ENCODE measurements at places on chromosomes 3 and 15.

DNA sequence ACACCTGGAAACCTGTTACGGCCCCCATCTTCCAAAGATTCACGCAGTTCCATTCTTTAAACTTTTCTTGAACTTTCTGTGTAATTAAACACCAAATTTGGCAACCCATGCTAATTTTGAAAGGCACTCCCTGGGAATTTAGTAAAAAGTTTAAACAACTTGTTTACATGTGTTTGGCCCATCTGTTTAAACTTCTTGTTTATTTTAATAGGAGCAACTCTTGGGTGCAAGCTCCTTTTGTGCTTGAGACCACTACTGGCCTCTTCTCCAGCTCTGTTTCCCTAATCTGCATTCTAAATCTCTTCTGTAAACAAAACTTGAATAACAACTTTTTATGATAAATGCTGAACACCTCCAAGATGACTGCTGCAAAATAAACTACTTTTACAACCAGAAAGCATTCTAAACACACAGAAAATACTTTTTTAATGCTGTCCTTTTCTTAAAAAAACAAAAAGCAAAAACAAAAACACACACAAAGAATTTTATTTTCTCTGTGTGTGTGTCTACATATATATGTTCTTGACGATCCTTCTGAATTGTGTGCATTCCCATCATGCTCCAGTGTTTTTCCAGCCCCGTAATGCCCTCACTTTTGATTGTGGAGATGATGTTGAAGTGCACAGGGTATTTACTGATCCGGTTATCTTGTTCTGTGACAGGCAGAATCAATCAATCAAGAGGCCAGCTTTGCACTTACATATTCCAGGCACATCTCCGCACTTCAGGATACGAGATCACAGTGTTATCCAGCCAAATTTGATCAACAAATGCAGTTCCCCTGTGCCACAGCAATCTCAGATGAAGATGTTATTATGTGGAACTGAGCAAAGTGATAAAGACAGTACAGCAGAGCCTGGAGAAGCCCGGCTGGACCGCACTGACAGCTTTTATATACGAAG, 416.9 kb downstream of the FOXP1 start:
- no peak for DNase-seq

GRCh38 chr15:87121336-87121735, 1041.7 kb downstream of the AGBL1 start:
- no peak for DNase-seq

DNA sequence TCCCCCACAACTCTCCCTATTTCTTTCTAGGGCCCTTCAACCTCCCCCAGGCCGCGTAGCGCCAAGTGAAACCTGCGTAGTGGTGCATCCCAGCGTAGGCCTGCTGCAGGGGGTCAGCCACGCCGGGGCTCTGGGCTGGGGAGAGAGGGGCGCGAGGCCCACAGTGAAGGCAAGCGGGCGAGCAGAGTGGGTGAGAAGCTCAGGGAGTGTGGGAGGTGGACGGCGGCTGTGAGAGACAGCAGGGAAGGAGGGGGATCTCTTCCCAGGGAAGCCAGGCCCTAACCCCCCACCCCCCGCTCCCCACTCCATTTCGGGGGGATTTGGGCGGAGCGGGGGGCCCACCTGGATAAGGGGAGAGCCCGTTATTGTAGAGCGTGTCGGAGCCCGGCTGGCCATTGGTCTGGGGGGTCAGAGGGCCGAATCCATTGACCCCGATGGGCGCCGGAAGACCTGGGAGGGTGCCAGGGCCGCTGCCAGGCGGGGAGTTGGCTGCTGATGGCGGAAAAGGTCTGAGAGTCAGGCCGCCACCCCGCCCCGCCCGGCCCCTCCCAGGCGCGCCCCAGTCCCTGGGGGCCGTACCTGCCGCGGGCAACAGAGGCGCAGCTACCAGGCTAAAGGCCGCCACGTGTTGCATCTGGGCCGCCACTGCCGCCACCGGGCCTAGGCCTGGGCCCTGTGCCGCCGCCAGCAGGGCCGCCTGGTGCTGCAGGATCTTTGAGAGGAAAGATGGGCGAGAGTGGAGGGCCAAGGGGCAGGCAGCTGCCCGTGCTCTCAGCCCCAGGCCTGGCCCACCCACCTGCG, 16.6 kb upstream of the PARP6 start:
- DNase-seq = no peak

GRCh38 chr3:32487781-32488473, 14.7 kb downstream of the CMTM6 start:
- DNase-seq = no peak

- no peak for DNase-seq
These were observed 8.1 kb downstream of the VGLL3 start for GRCh38 chr3:86982883-86983282.

DNA sequence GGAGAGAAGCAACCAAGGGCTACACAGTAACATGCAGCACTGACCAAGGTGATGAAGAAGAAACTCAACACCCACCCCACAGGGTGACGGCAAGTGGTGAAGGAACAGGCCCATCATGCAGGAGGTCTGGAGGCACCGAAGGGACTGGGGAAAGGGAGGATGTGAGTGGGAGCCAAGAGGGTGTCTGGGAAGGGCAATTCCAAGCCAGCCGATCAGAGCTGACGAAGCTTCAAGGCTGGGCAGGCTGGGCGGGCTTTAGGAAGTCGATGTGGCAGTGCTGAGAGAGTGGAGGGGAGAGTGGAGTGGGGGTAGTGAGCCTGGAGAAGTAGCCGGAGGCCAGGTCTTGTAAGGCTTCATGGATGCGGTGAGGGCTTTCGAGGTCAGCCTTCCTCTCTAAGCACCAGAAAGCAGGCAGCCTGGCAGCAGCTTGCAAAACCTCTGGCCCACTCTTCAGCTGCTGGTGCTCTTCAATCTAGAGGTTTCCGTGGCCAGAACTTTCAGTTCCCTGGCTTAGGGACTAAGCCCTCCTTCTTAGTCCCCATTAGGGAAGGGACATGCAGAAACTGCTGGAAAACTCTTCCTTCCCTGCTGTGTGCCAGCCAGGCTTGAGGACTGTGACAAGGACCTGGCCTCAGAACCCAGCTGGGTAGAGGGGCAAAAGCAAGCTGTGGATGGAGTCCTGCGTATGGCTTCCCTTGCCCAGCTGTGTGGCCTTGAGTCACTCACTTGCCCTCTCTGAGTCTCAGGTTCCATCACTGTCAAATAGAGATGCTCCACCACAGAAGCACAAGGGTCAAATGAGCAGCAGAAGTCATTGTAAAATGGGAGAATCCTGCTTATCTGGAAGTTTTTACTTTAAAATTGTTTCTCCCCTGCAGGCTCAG, 72.1 kb downstream of the TLE3 start:
- DNase-seq = no peak

- DNase-seq = no peak
These were observed 38.9 kb upstream of the SNTN start for GRCh38 chr3:63613561-63613960.

DNA sequence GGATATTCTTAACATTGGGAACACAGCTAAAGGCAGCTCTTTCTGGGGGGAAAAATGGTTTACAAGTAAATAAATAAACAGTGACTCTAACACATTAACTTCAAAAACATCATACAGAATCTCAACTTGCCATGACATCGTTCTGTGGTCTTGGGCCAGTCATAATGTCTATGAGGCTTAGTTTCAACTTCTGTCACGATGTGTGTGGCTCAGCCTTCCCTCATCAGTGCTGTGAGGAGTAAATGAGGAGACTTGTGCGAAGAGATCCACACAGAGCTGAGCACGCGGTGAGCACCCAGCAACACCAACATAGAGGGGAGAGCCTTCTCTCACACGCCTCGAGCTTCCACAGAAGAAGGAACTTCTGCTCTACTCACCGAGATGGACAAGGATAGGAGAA, 49.0 kb downstream of the DZIP1L start:
- no peak for DNase-seq

GRCh38 chr15:73972984-73973682, 19.0 kb downstream of the STOML1 start:
- DNase-seq = no peak

- DNase-seq = no peak
These were observed 340.4 kb upstream of the KCNMB2 start for GRCh38 chr3:178195824-178196223.

DNA sequence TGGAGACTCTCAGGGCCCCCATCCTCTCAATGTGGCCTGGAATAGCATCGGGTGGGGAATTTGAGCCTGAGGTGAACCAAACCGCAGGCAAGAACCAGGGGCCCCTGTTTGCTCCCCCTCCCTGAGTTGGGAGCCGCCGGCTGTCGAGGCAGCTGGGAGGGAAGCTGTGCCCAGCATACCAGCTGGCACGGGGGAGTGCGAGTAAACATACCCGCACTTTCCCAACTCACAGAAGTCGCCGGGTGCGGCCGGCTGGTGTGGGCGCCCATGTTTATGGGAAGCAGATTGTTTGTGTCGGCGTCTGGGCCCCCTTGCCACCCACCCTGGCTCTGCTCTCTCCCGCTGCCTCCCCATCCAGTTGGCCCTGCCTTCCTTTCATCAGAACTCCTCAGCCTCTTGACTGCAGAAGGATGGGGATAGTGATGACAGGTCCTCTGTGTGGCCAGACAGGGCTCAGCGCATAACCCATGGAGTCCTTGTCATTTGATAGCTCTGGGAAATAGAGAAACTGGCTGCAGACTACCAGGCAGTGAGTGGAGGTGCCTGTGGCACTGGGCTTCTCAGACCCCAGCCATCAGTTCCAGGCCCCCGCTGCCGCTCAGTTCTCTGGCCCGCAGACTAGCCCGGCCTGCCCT, 60.4 kb downstream of the CACNA2D2 start:
- no peak for DNase-seq

DNA sequence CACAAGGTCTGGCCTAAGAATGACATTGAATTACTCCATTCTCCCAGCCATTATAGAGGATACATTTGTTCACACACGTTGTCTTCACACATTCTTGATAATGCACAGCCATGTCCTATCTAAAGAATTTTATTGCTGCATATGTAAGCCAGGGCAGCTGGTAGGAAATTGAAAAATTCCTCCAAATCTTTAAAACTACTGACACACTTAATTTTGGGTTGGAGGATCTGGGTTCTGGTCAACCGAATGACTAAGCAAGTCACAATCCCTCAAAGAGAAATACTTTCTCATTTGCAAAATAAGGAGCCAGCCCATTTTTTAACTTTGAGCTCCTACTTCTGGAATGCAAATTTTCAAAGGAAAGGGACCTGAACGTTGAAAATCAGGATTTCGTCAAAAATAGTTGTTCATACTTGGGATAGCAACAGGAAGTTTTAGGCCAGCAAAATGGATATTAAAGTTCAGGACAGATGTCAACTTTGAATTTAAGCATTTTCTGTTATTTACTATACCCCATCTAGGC, 638.3 kb downstream of the NTRK3 start:
- DNase-seq = no peak

DNA sequence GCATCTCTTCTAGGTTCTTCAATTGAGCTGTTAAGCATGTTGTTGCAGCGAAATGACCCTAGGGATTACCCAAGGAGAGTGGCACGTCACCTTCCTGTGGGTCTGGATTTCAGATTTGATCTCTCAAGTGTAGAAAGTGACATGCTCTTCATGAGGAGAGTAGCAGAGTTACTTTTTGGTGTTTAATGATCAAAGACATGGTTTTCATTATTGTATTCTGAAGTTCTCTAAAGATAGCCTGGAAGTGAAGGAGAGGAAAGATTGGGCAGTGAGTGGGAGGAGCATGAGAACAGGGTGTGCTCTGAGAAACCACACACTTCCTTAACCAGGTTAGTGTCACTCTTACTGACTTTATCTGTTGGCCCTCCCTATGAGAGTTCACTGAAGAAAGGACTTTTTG, 153.6 kb downstream of the AKAP13 start:
- no peak for DNase-seq

DNA sequence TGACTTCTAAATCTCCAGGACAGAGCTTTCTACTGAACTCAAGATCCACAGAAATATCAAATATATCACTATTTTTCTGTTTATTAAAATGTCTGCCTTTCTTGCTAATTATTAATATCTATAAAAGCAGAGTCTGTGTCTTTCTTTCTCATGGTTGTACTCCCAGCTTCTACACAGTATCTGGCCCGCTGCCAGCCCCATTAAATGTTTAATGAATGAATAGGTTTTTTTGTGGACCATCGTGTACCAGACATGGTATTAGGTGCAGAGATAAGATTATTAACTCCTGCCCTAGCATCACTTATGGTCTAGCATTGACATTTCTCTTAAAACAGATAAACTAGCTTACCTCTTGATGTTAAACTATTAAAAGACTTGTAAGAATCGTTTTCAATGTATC, 111.4 kb upstream of the RBMS3 start:
- no peak for DNase-seq

DNA sequence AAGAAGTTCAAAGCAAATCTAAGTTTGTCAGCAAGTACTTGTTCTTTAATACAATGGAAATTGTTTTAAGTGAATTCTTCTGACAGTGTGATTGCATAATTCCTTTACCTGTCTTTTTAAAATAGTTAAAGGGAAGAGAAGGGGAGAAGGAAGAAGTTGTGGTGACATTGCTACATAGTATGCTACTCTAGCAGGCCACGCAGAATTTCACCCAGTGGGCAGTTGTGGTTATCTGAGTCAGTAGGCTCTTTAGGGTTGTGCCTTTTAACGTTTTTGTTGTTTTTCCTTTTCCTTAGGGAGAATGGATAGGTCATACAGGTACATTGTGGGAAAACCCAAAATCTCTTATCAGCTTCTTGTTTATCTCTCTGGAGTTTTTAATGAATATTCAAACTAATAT, 40.4 kb downstream of the KIF15 start:
- no peak for DNase-seq

DNA sequence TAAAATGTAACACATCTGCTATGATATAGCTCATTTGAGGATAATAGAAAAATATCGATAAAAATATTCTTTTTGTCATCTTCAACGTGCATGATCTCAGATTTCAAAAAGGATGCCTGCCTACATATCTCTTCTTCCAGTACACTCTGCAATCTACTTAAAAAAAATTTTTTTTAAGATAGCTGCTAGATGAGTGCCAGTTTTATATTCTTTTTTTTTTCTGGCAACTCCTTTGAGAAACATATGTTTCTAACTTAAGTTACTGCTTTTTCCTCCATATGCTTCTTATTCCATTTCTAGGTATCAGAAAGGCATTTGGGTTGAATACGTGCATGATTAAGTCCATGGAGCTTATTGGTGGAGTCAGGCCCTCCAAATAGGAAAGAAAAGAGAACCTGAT, 160.4 kb downstream of the PPM1L start:
- DNase-seq = no peak

GRCh38 chr3:30741889-30742288, 135.5 kb downstream of the TGFBR2 start:
- no peak for DNase-seq

- peak; percentile 89 for DNase-seq
These were observed 14.2 kb downstream of the NR1D2 start for GRCh38 chr3:23959135-23959900.

DNA sequence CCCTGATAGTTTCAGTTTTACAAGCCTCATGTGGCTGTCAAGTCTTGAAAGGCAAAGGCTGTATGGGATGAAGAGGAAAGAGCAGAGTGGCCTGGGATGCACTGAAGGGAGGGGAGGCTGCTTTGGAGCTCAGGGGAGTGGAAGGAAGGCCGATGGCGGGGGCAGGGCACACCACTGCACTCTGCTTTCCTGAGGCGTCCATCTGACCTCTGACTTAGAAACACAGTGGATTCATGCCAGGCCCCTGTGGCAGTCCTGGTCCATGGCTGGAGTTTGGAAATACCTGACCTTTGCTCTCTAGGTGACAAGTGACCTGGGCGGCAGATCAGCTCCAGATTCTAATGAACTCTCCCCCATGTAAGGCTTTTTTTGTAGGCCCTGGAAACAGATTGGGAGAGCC, 19.0 kb downstream of the FAH start:
- no peak for DNase-seq

GRCh38 chr3:38247366-38248035, 18.1 kb upstream of the SLC22A13 start:
- DNase-seq = peak; percentile 38

Data from SW 1271 (cell line).